ENCODE measurements at places on chromosomes 7 and 10.

DNA sequence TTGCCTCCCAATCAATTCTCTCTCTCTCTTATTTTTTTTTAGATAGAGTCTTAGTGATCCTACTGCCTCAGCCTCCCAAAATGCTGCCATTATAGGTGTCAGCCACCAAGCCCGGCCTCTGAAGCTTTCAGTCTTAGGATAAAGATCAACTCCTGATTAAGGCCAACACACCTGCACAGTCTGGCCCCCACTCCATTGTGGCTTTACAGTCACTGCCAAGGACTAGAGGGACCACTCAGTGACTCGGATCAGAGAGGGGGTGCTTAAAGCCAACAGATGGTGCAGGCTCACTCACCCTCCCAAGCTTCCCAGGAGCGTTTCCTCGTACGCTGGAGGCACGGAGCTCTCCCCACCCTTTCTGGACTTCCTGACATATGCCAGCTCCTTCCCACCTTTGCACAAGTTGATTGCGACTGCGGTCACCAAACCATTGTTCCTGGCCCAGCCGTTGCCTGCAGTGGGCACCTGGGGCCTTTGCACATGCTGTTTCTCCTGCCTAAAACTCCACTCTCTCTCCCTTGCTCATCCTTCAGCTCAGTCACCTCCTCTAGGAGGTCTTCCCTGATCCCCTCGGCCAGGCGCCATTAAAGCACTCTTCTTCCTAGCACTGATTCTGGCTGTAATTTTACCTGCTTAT, 1.7 kb upstream of the CDH23 start:
- H3K27me3 ChIP-seq, result no peaks in the 10 kb centered on the region
- no peaks in the 10 kb centered on the region for H3K4me1 ChIP-seq
- no peak overlapping the region for H3K27ac ChIP-seq
- no peaks in the 10 kb centered on the region for H3K36me3 ChIP-seq
- no peak for DNase-seq

GRCh38 chr10:130994191-130994590, 317.3 kb downstream of the TCERG1L start:
- no peak overlapping the region for H3K27ac ChIP-seq
- no peaks in the 10 kb centered on the region for H3K36me3 ChIP-seq
- no peaks in the 10 kb centered on the region for H3K4me1 ChIP-seq
- DNase-seq, result no peak
- H3K4me3 ChIP-seq, result no peak overlapping the region

DNA sequence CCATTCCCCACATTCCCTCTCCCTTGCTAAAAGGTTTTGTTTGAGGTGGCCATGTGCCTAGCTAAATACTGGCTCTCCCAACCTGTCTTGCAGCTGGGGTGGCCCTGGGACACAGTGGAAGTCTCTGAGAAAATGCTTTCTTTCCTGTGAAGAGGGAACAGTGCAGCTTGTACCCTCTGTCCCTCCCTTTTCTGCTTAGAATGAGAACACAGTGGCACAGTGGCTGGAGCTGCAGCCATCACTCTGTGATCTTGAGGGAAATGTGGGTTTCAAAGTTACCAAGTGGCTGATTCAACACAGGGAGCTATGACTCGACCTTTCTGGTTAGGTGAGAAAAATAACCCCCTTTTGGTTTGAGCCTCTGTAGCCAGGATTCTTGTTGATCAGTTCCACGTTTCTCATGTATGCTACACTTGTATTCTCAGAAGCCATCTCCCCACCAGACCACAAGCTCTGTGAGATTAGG, 62.7 kb upstream of the CARD11 start:
- no peak overlapping the region for H3K4me3 ChIP-seq
- no peak for DNase-seq
- no peaks in the 10 kb centered on the region for H3K27me3 ChIP-seq
- H3K36me3 ChIP-seq, result no peaks in the 10 kb centered on the region
- peaks cover 37% of the 10 kb centered on the region for H3K4me1 ChIP-seq

DNA sequence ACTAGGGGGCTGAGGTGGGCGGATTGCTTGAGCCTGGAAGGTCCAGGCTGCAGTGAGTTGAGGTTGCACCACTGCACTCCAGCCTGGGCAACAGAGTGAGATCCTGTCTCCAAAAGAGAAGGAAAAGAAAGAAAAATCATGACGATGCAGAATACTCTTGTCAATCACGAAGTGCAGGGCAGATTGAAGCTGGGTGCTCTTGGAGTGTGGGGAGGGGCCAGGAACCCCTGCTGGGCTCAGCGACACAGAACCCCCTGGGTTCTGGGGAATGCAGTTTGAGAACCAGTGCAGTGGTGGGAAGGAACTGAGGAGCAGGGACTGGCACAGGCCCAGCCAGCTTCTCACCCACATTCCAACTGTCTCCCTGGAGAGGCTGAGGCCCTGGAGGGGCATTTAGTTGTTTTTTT, 10.8 kb upstream of the INTS1 start:
- no peak overlapping the region for H3K27ac ChIP-seq
- DNase-seq, result no peak
- peaks cover 27% of the 10 kb centered on the region for H3K4me1 ChIP-seq
- no peak overlapping the region for H3K4me3 ChIP-seq
- H3K27me3 ChIP-seq, result no peaks in the 10 kb centered on the region

- no peak overlapping the region for H3K27ac ChIP-seq
- H3K36me3 ChIP-seq, result no peaks in the 10 kb centered on the region
- no peak for DNase-seq
- peaks cover 5% of the 10 kb centered on the region for H3K4me1 ChIP-seq
- H3K27me3 ChIP-seq, result no peaks in the 10 kb centered on the region
Observed at GRCh38 chr7:70659263-70659662, 472.7 kb upstream of the GALNT17 start.

GRCh38 chr7:4472728-4473127, 209.4 kb upstream of the FOXK1 start:
- DNase-seq, result no peak
- no peak overlapping the region for H3K4me3 ChIP-seq
- H3K4me1 ChIP-seq, result no peaks in the 10 kb centered on the region
- H3K27ac ChIP-seq, result no peak overlapping the region

DNA sequence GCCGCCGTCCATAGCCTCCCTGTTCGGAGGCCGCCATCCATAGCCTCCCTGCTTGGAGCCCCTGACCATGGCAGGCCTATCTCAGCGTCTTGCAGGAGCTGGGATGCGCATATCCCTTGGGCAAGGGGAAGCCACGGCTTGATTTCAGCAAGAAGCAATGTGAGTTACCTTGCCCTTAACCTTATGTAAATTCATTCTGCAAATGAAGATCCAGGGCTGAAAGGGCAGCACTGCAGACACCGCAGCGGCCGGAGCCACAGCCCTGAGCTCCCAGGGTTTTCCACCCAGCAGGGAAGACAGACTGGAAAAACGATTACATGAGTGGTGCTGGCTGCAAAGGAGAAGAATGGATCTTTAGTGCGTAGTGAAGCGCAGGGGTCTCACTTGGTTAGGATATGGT, 95.8 kb downstream of the SEC61G start:
- H3K27ac ChIP-seq, result no peak overlapping the region
- DNase-seq, result no peak
- H3K27me3 ChIP-seq, result no peaks in the 10 kb centered on the region

GRCh38 chr7:91089382-91089963, 174.8 kb upstream of the FZD1 start:
- H3K4me3 ChIP-seq, result no peak overlapping the region
- H3K27me3 ChIP-seq, result no peaks in the 10 kb centered on the region
- H3K4me1 ChIP-seq, result peaks cover 12% of the 10 kb centered on the region
- no peak overlapping the region for H3K27ac ChIP-seq

DNA sequence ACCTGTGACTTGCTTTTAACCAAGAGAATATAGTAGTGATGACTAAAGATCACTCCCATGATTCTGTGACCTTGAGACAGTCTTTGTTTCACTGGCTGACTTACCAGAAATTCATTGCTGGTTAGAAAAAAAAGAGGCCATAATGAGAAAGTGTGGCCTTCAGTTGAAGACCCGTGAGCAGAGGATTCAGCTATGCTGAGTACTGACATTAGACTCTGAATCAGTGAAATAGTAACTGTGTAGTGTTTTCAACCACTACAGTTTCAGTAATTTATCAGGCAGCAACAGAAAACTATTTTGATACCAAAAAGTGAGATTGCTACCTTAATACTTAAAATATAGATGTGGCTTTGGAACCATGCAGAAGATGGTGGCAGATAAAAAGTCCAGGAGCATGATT, 298.0 kb upstream of the KCND2 start:
- H3K27ac ChIP-seq, result no peak overlapping the region
- H3K4me1 ChIP-seq, result no peaks in the 10 kb centered on the region
- DNase-seq, result no peak

DNA sequence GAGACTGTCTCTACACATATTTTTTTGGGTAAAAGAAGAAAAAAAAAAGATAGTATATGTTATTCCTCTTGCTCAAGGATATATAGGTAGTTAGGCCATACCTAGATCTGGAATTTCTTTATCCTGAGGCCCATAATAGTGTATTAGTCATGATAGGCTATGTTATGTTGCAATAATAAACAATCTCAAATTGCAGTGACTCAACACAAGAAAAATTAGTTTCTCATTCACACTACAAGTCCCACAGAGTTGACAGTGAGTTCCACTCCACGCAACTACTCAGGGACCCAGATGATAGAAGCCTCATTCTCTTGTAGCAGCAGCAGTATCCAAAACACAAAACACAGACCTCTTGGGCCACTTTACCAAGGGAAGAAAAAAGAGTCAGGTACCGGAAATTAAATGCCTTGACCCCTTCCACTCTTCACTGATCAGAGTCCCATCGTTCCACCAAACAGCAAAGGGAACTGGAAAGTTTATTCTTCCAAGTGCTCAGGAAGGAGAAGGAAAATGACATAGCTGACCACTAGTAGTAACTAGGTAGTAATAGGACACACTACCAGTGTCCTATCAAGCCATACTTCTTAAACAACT, 7.4 kb upstream of the C10orf67 start:
- no peaks in the 10 kb centered on the region for H3K27me3 ChIP-seq
- H3K27ac ChIP-seq, result no peak overlapping the region
- no peak for DNase-seq
- H3K4me3 ChIP-seq, result no peak overlapping the region

DNA sequence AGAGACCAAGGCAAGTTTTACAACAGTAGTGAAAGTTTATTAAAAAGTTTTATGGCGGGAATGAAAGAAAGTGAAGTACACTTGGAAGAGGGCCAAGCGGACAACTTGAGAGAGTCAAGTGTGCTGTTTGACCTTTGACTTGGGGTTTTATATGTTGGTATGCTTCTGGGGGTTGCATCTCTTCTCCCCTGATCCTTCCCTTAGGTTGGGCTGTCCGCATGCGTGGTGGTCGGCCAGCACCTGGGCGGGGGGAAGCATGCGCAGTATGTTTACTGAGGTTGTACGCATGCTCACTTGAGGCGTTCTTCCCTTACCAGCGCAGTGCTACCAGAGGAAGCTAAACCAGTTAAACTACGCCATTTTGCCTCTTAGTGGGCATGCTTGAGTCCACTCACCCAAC, 31.9 kb downstream of the NUP42 start:
- H3K27ac ChIP-seq, result no peak overlapping the region
- H3K36me3 ChIP-seq, result no peaks in the 10 kb centered on the region
- no peak for DNase-seq
- H3K4me3 ChIP-seq, result no peak overlapping the region
- no peaks in the 10 kb centered on the region for H3K4me1 ChIP-seq
- no peaks in the 10 kb centered on the region for H3K27me3 ChIP-seq

DNA sequence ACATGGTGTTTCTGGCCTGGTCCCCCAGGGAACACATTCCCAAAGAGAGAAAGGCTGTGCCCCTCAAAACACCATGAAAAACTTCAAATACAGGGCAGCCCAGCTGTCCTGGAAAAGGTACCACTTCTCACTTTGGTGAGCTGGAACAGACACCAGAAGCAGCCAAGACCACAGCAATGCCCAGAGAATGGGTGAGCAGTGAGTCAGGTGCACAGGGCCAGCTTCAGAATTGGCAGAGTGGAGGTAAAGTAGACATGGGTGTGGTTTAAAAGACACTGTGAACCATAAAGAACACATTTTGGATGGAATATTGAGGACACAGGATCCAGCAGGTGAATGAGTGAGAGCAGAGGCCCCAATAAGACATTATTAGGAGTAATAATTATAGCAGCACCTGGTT, 51.3 kb downstream of the FAM13C start:
- DNase-seq, result no peak
- no peak overlapping the region for H3K4me3 ChIP-seq
- no peaks in the 10 kb centered on the region for H3K36me3 ChIP-seq
- H3K4me1 ChIP-seq, result no peaks in the 10 kb centered on the region

GRCh38 chr7:22137466-22137865, 191.8 kb upstream of the CDCA7L start:
- no peak overlapping the region for H3K27ac ChIP-seq
- H3K4me3 ChIP-seq, result no peak overlapping the region
- no peaks in the 10 kb centered on the region for H3K27me3 ChIP-seq
- no peak for DNase-seq

GRCh38 chr7:151313857-151314256, 27.8 kb upstream of the NUB1 start:
- no peaks in the 10 kb centered on the region for H3K27me3 ChIP-seq
- no peak overlapping the region for H3K4me3 ChIP-seq
- no peaks in the 10 kb centered on the region for H3K36me3 ChIP-seq

DNA sequence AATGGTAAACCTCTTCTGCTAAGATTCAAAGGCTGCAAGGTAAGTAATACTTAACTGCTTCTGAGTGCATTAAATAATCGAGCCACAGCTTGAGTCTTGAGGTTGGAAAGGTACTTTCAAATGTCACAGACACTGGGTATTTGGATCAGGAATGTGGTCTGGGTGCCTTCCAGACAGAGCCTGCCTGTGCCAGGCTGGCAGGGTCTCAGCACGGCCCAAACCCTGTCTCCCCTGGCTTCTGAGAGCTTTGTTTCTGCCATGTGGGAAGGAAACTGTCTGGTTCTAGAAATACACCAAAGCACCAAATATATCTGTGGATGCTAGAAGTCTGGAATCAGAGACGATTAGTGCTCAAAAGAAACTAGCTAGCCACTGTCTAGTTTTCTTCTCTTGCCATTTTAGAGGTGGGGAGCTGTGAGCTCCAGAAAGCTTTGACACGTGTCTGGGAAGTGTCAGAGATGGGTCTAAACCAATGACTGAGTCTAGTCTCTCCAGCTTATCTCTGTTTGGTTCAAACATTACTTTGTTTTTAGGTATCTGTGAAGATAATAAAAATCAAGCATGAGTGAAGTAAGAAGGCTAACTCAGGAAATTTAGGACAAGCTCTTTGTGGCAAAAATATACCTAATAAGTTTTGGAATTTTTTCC, 162.8 kb downstream of the CYP26A1 start:
- no peak for DNase-seq
- no peaks in the 10 kb centered on the region for H3K36me3 ChIP-seq

- no peaks in the 10 kb centered on the region for H3K27me3 ChIP-seq
- DNase-seq, result no peak
- no peak overlapping the region for H3K4me3 ChIP-seq
- no peaks in the 10 kb centered on the region for H3K4me1 ChIP-seq
Observed at GRCh38 chr7:143510854-143511592, 33.4 kb downstream of the TAS2R41 start.

DNA sequence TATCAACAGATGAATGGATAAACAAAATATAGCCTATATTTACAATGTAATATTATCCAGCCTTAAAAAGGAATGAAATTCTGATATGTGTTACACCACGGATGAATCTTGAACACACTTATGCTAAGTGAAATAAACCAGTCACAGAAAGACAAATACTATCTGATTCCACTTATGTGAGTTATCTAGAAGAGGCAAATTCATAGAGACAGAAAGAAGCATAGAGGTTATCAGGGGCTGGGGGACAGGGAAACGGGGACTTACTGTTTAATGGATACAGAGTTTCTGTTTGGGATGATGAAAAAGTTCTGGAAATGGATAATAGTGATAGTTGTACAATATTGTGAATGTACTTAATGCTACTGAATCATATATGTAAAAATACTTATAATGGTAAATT, 329.9 kb downstream of the LRMDA start:
- no peak overlapping the region for H3K27ac ChIP-seq
- no peak for DNase-seq
- H3K4me3 ChIP-seq, result no peak overlapping the region
- H3K36me3 ChIP-seq, result no peaks in the 10 kb centered on the region
- H3K4me1 ChIP-seq, result no peaks in the 10 kb centered on the region
